ENCODE measurements at places on chromosomes 3 and 15.

GRCh38 chr3:45553469-45553974 lies 41.0 kb upstream of the LIMD1 start:
- peak; percentile 30 for DNase-seq

- no peak for DNase-seq
These were observed 26.8 kb downstream of the UBE2E1 start for GRCh38 chr3:23832523-23832922.

GRCh38 chr3:21484828-21485144 lies 266.2 kb downstream of the ZNF385D start:
- DNase-seq = no peak

GRCh38 chr15:34721157-34721801 lies 33.5 kb downstream of the GJD2 start:
- DNase-seq = no peak

DNA sequence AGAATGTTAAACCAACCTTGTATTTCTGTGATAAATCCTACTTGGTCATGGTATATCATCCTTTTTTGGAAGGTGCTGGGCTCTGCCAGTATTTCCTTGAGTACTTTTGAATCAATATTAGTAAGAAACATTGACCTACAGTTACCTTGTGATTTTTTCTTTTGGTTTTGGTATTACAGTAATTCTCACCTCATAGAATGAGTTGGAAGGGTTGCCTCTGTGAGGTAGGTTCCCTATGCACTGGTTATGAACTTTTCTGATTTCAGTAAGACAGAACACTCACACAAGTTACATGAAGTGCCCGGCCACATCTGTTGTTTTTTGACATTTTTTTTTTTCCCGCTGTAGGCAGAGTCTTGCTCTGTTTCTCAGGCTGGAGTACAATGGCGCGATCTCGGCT lies 20.0 kb downstream of the PCCB start:
- DNase-seq = no peak

DNA sequence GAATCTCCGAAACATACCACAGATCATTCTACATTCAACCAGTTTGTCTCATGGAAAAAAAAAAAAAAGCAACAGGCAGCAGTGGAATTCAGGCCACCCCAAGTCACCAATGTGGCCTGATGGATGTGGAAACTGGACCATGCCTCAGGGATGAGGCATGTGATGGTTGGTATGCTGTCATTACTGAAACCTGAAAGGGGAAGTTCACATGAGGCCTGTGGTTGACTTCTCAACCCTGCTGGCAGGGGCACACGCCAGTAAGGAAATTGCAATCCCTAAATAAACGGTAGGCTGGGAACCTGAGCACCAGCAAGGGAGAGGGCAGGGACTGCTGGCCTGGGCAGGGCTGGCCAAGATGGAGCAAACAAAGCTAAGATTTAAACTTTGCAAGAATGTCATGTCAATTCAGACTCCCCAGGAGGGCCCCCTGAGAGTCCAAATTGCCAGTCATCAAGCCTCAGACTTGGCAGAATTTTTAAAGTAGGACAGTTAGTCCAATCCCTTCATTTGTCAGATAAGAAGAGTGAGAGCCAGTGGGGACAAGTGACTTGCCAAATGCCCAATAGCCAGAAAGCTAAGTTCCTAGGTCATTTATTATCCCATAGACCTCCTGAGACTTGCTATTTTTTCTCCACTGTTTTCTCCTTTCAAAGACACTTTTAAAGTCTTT lies 310.4 kb downstream of the ERC2 start:
- peak; percentile 45 for DNase-seq

DNA sequence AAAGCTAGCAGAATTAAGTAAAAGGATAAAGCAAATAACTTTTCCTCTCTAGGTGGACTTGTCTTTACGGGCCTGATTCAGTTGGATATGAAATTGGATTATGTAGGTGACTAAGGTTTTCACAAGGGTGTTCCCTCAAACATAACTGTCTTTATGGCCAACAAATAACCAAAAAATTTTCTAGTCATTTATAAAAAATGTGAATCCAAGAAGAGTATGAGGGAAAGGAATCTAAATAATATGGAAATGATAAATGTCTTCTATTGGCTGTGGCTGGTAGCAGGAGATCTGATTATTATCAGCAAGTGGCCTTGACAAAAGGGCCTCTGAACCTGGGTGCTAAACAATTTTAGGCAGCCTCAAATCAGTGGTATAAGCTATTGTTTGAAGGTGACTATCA lies 594.0 kb upstream of the UBE2E2 start:
- DNase-seq = no peak

DNA sequence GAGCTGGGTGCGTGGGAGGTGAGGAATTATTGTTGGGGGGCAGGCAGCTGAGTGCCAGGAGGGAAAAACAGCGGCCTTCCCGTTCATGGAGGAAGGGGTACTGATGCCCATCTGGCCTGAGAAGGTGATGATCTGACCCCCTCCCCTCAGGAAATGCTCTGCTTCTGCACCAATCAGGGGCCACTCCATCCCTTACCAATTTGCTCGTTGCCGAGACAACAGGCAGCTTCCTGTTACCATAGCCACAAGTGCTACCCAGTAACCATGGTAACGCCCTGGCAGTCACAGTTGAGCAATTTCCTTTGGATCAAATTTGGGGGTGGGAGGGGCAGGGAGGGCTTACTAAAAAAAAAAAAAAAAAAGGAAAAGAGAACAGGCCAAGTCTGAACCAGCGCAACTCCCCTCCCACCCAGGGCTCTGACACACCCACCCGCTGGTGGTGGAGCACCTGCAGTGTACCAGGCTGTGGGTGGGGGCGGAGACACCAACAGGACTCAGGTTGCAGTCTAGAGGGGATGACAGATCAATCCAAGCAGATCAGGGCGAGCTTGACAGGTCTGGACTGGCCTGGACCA lies 13.7 kb downstream of the CELF6 start:
- DNase-seq = no peak

DNA sequence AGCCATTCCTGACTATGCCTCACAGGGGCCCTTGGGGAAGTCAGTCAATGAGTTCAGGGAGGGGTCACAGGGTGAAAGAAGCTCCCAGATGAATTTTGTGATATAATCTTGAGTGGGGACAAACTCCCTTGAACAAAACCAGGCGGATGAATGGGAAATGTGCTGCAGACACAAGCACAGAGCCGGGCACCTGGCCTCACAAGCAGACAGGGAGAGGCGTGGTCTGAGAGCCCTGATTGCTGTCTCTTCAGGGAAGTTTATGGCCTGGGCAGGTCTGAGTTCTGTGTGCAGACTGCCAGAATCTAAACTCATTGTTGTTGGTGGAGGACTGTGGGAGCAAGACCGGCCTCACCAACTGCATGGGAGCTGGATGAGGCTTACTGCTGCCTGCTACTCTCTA lies 591.8 kb downstream of the EPHA3 start:
- DNase-seq = no peak

DNA sequence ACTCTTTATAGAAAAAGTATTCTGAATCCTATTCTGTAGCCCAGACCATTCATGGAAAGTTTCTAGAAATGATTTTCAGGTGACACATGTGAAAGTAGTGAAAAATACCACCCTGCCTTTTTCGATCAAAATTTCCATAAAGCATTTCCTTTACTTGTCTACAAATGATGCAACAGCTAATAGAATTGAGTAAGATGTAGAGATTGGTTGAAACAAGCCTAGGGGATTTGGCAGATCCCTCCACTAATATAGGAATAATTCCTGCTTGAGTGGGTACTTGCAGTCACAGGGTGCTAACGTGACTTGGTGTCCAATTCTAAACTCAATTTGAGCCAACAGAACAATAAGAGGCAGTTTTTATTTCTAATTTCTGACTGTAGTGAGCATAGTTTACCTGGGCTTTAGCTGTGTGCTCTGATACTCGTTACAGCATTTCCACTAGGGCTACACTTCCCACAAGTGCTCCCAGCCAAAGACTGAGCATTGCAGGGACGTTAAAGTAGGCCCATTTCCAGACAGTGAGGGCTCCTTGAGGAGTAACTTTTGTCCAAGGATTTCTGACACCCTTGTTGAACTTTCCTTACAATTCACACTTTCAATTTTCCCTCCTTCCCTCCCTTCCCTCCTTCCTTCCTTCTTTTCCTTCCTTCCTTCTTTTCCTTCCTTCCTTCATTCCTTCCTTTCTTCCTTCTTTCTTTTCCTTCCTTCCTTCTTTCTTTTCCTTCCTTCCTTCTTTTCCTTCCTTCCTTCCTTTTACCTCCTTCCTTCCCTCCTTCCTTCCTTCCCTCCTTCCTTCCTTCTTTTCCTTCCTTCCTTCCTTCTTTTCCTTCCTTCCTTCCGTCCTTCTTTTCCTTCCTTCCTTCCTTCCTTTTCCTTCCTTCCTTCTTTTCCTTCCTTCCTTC lies 53.9 kb upstream of the TP63 start:
- no peak for DNase-seq

DNA sequence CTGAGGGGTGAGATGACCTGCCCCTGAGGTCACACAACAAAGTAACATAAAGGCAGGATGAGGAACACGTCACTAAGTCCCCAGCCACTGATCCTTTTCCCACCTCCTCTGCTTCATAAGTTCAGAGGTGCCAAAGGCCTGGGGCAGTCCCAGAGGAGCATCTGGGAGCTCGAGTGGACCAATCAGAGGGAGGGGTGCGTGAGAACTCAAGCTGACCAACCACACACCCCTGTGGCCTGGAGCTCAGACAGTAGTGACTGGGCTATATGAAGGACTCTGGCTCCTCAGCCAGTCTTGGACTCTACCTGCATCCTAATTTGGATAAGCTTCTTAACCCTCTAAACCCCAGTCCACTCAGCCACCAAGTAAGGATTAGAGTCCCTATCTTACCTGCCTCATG lies 28.0 kb upstream of the CAV3 start:
- DNase-seq = no peak

GRCh38 chr15:81015621-81016488 lies 15.1 kb downstream of the TLNRD1 start:
- no peak for DNase-seq

- no peak for DNase-seq
These were observed 40.2 kb downstream of the ROPN1B start for GRCh38 chr3:126009181-126009580.

- DNase-seq = no peak
These were observed 106.7 kb downstream of the ZNF385D start for GRCh38 chr3:21644268-21644667.

DNA sequence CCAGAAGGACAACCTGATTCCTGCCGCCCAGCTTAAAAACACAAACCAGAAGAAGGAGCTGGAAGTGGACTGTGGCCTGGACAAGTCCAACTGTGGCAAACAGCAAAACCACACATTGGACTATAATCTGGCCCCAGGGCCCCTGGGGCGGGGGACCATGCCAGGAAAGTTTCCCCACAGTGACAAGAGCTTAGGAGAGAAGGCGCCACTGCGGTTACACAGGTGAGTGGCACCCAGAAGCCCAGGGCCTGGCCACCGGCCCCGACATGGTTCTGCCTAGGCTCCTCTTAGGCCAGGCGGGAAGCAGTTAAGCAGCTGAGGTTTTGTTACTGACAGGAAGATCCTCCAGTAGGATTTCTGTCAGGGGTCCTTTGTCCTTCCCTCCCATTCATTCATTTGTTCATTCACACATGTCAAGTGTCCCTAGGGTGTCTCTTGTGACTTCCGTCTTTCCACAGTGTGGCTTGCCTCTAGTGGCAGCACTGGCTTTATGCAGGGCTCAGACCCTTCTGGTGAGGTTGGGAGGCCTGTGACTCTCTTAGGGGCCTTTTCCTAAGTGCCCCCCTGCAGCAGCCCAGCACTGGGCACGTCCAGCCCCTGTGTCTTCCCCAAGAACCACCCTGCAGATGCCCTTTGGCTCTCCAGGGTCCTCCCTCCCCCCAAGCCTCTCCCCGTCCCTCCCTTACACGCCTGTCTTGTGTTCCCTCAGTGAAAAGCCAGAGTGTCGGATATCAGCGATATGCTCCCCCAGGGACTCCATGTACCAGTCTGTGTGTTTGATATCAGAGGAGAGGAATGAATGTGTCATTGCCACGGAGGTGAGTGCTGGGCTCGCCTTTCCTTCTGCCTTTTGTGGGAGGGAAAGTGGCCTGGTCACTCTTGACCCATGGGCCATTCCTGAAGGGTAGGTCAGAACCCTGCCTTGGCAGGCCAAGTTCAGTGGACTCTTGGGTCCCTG lies 7.8 kb downstream of the DLL4 start:
- no peak for DNase-seq

DNA sequence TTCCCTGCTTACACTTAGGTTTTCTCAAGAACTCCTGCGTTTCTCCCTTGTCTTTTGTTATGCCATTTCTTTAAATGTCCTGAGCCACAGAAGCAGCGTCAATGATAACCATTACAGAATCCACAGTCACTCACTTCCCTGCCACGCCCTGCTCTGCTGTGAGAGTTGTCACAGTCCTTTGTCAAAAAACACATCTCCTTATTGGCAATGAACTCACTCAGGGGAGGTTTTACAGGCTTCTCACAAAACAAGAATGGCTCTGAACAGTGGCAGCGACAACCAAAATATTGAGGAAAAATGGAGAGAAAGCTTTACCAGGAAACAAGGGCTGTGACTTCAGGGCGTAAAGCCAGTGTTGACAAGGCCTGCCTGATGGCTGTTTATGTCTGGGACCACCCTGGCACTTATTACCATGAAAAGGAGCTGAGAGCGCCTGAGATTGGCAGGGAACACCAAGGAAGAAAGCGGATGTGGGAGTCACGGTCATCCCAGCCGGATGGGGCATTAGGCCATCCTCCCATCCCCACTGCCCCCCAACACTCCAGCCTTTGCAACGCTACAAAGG lies 111.5 kb downstream of the ADAMTS9 start:
- no peak for DNase-seq

- no peak for DNase-seq
These were observed 279.5 kb downstream of the ULK4 start for GRCh38 chr3:41682382-41682781.

DNA sequence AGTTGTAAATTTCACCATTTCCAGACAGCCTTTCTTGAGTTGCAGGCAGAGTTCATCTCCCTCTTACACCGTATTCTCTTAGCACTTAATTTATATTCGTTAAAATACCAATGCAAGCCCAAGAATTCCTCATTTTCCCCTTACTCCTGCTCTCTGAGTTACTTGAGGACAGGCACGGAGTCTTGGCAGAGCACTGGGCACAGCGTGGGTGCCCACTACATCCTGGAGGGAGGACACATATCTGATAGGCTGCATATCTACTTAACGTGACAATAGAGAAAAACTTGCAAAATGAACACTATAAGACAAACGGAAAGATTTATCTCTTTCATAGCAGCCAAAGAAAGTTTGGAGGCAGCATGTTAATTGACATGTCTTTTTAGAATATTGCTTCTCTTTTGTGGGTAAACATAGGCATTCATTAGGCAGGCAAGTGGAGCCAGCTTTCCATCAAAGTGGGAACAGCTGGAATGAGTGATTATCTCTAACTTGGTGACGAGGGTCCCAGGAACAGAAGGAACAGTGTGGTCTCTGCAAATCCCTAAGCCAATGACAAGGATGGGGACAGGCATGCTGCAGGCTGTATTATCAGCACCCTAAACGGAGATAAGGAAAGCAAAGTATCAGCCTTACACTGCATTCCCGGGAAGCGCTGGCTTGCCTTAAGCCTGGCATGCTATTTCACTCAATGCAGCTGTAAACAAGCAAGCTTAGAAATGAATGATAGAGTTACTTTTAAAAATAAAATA lies 116.5 kb downstream of the RTP4 start:
- DNase-seq = no peak

- no peak for DNase-seq
These were observed 211.7 kb upstream of the ZPLD1 start for GRCh38 chr3:102223132-102223531.

- no peak for DNase-seq
These were observed 166.8 kb upstream of the LPP start for GRCh38 chr3:187987187-187987586.
